ENCODE measurements at places on chromosomes 7 and 10.
A peak's percentile ranks its signal among the peaks of the same experiment; 100 is the strongest.

- H3K36me3 ChIP-seq: no peaks in the 10 kb centered on the region
- H3K4me3 ChIP-seq: no peak overlapping the region
- no peak overlapping the region for H3K27ac ChIP-seq
- peak; percentile 21 for DNase-seq
- H3K27me3 ChIP-seq: peaks cover 98% of the 10 kb centered on the region
Measured at GRCh38 chr7:27189997-27190748, 5.1 kb upstream of the HOXA11 start.

DNA sequence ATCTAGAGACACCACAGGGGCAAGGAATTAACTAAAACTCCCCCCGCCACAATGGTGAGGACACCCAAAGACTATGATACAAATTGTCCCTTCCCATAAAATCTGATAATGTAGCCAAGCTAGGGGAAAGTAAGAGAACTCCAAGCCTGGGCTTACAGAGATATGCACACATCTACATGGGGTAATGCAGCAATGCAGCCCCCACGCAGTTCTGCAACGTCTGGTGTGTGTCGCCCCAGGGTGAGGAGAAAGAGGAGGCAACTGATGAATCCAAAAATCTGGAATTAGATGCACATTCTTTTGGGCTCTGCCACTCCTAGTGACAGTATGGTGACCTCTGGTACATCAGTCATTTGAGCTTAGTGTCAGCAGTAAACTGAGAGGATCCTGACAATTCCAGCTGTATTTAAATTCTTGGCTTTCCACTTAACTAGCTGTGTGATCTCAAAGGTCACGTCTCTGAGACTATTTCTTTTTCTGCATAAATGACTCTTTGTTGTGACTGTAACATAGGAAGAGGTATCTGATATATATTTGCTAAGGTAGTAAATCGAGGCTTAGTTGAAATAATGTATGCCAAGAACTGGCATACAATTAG lies 51.5 kb downstream of the PIP4K2A start:
- no peak overlapping the region for H3K4me3 ChIP-seq
- H3K27me3 ChIP-seq: no peaks in the 10 kb centered on the region
- H3K36me3 ChIP-seq: no peaks in the 10 kb centered on the region
- DNase-seq: no peak
- H3K27ac ChIP-seq: no peak overlapping the region

- H3K4me1 ChIP-seq: no peaks in the 10 kb centered on the region
- H3K4me3 ChIP-seq: no peak overlapping the region
- DNase-seq: no peak
- no peaks in the 10 kb centered on the region for H3K27me3 ChIP-seq
- no peaks in the 10 kb centered on the region for H3K36me3 ChIP-seq
Measured at GRCh38 chr7:134165252-134165651, 38.1 kb downstream of the LRGUK start.

- peaks cover 61% of the 10 kb centered on the region for H3K27me3 ChIP-seq
- peak; percentile 73 for DNase-seq
- no peaks in the 10 kb centered on the region for H3K36me3 ChIP-seq
- H3K4me1 ChIP-seq: peaks cover 35% of the 10 kb centered on the region
- no peak overlapping the region for H3K27ac ChIP-seq
Measured at GRCh38 chr7:100896732-100897608, 1.3 kb upstream of the ACHE start.

DNA sequence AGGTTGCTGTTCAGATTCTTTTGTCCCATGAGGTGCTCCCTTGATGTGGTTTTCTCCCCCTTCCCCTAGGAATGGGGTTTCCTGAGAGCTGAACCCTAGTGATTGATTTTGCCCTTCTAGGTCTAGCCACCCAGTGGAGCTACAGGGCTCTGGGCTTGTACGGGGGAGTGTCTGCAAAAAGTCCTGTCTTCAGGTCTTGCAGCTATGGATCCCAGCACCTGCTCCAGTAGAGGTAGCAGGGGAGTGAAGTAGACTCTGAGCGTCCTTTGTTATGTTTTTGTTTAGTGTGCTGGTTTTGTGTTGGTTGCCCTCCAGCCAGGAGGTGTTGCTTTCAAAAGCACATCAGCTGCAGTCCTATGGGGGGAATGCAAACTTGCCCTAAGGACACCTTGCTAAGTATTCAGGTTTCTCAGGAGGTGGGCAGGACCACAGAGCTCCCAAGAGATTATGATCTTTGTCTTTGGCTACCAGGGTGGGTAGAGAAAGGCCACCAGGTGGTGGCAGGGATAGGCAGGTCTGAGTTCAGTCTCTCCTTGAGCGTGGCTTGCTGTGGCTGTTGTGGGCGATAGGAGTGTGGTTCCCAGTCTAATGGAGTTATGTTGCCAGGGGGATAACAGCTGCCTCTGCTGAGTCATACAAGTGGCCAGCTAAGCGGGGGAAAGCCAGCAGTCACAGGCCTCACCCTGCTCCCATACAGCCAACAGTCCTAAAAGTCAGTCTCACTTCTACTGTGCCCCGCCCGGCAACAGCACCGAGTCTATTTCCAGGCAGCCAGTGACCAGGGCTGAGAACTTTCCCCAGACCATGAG lies 92.4 kb upstream of the JCAD start:
- DNase-seq: peak; percentile 71
- H3K4me1 ChIP-seq: no peaks in the 10 kb centered on the region
- peak overlapping the region; percentile 29 for H3K27ac ChIP-seq
- no peak overlapping the region for H3K4me3 ChIP-seq

DNA sequence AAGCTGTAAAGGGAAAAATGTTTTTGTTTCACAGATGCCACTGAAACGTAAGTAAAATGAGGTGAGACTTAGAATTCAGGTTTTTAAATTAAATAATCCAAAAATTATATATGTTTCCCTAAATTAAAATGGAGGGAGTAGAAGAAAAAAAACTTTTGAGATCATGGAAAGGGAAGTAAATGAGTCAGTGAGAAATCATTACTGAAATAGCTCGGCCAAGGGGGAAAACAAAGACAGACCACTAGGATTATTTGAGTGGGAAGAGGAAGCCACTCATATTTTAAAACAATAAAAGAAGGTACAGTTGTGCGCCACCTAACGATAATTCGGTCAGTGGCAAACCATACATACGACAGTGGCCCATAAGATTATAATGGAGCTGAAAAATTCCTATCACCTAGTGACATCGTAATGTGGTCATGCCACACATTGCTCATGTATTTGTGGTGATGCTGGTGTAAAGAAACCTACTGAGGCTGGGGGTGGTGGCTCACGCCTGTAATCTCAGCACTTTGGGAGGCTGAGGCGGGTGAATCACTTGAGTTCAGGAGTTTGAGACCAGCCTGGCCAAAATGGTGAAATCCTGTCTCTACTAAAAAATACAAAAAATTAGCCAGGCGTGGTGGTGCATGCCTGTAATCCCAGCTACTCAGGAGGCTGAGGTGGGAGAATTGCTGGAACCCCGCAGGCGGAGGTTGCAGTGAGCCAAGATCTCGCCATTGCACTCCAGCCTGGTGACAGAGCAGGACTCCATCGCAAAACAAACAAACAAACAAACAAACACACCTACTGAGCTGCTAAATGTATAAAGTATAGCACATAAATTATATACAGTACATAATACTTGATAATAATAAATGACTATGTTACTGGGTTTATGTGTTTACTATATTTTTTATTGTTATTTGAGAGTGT lies 64.7 kb downstream of the MKX start:
- no peak overlapping the region for H3K4me3 ChIP-seq
- no peaks in the 10 kb centered on the region for H3K27me3 ChIP-seq
- no peak for DNase-seq
- H3K27ac ChIP-seq: no peak overlapping the region
- H3K36me3 ChIP-seq: no peaks in the 10 kb centered on the region

GRCh38 chr10:48551861-48552591 lies 52.8 kb downstream of the ARHGAP22 start:
- no peaks in the 10 kb centered on the region for H3K36me3 ChIP-seq
- peaks cover 3% of the 10 kb centered on the region for H3K4me1 ChIP-seq
- DNase-seq: no peak
- H3K4me3 ChIP-seq: no peak overlapping the region
- H3K27ac ChIP-seq: no peak overlapping the region

DNA sequence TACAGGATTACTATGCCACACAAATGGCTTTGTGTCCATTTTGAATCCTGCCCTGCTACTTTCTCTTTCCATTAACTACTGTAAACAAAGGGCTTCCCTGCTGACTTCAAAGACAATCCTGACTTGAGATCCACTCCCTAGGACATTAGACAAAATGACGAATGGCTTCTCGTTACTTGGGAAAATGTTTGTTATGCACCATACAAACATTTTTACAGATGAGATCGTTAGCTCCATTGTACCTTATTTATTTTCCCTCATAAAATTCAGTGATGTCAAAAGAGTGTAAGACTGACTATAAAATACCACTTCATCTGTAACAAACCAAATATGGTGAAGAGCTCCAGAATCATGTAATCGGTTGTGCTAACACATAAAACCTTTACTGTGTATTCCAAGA lies 121.8 kb downstream of the CD36 start:
- H3K27ac ChIP-seq: no peak overlapping the region
- H3K27me3 ChIP-seq: no peaks in the 10 kb centered on the region
- no peaks in the 10 kb centered on the region for H3K4me1 ChIP-seq

DNA sequence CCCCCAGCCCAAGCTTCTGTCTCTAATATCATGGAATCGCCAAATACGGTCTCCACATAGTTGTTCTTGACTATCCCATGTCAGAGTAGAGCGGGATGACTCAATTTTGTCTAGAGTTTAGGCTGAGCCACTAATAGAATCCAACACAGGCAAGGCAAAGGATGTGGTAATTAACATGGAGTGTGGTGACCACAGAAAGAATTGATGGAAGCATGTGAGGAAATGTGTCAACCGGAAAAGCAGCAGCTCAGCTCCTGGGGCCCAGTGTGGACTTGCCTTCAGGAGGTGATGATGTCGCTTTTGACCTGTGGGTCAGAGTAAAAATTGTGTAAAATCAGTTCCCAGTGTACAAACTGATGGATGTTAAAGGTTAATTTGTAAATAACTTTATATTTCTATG lies 139.3 kb upstream of the KLF6 start:
- H3K27ac ChIP-seq: no peak overlapping the region
- DNase-seq: no peak
- H3K4me1 ChIP-seq: no peaks in the 10 kb centered on the region
- H3K36me3 ChIP-seq: no peaks in the 10 kb centered on the region

- no peak overlapping the region for H3K4me3 ChIP-seq
- H3K36me3 ChIP-seq: peaks cover 58% of the 10 kb centered on the region
- peaks cover 3% of the 10 kb centered on the region for H3K4me1 ChIP-seq
- no peak for DNase-seq
- no peaks in the 10 kb centered on the region for H3K27me3 ChIP-seq
Measured at GRCh38 chr10:102004376-102004775, 51.6 kb downstream of the ARMH3 start.

- no peaks in the 10 kb centered on the region for H3K36me3 ChIP-seq
- no peaks in the 10 kb centered on the region for H3K4me1 ChIP-seq
- DNase-seq: no peak
- no peak overlapping the region for H3K27ac ChIP-seq
- no peaks in the 10 kb centered on the region for H3K27me3 ChIP-seq
Measured at GRCh38 chr7:22884911-22885788, 62.5 kb upstream of the TOMM7 start.

GRCh38 chr7:46432708-46433107 lies 511.6 kb upstream of the IGFBP3 start:
- H3K4me1 ChIP-seq: no peaks in the 10 kb centered on the region
- no peak for DNase-seq
- H3K4me3 ChIP-seq: no peak overlapping the region
- H3K27ac ChIP-seq: no peak overlapping the region

DNA sequence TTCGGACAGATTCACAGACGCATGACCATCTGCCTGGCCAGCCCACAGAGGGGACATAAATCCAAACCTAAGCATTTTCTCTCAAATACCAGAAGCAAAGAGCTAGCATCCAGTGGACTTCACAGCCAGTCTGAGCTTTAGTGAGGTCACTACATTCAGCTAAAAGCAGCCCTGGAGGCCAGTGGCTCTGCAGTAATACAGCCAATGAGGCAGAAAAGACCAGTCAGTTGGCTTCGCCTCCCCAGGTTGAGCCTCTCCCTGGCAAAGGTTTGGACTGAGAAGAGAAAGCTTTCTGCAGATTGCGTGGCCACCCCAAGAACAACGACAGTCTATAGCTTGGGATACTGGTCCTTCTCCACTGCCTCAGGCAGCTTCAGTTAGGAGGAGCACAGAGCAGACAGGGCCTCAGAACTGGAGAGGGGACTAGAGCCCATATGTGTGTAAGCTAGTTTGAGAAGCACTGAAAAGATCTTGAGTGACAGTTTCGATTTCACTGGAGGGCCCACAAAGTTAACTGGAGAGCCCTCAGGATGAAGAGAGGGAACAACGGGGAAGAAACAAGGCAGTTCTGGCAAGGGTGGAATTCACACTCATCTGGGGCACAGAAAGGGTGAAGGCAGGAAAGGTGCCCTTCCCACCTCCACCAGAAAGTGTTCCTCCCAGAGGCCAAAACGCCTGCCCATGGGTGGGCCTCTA lies 3.8 kb downstream of the WDR91 start:
- H3K27me3 ChIP-seq: no peaks in the 10 kb centered on the region
- peaks cover 34% of the 10 kb centered on the region for H3K4me1 ChIP-seq
- H3K27ac ChIP-seq: no peak overlapping the region
- no peak overlapping the region for H3K4me3 ChIP-seq

DNA sequence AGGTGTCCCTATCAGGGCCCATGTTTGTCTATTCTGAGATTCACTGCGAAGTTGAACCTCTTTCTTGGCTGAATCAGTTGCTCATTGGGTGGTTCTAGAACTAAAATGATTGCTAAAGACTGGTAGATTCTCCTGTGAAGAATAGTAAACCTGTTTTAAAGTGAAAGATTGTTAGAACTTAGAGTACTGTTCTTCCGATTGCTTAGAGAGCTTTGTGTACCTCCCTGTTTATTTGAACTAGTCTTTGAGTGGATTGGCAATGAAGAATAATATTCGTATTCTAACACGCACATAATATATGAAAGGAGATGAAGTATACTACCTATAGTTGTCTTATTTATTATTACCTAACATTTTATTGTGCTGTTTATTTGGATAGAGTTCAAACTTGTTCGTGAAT lies 124.8 kb upstream of the RPA3 start:
- no peaks in the 10 kb centered on the region for H3K4me1 ChIP-seq
- no peak overlapping the region for H3K27ac ChIP-seq
- no peak for DNase-seq
- H3K27me3 ChIP-seq: no peaks in the 10 kb centered on the region

- H3K4me1 ChIP-seq: no peaks in the 10 kb centered on the region
- H3K4me3 ChIP-seq: no peak overlapping the region
- no peak for DNase-seq
- no peaks in the 10 kb centered on the region for H3K36me3 ChIP-seq
- no peak overlapping the region for H3K27ac ChIP-seq
- peaks cover 33% of the 10 kb centered on the region for H3K27me3 ChIP-seq
Measured at GRCh38 chr7:1733206-1733907, 63.3 kb downstream of the ELFN1 start.

GRCh38 chr10:90920986-90921666 lies at the start of gene ANKRD1:
ANKRD1 (minus strand) TSS chr10:90921087; CDS start chr10:90921027, 60 bp downstream.
- no peaks in the 10 kb centered on the region for H3K27me3 ChIP-seq
- no peaks in the 10 kb centered on the region for H3K36me3 ChIP-seq
- no peak for DNase-seq
- no peak within 1 kb of the TSS for H3K27ac ChIP-seq

GRCh38 chr7:156907656-156908055 lies 14.7 kb upstream of the LMBR1 start:
- H3K27ac ChIP-seq: no peak overlapping the region
- H3K4me1 ChIP-seq: peaks cover 15% of the 10 kb centered on the region
- H3K4me3 ChIP-seq: no peak overlapping the region

Data from suprapubic skin (tissue), 4 donors.